LHCN-M2 (cell line): ENCODE measurements at places on chromosomes 7 and 10. TPM values are rescaled to one million over a fixed set of nuclear protein-coding genes. Genes with fewer than 3 reads are reported as not detected.

The ASB15 gene
- total RNA-seq, result not detected in 2 replicates

The SLIT1 gene
- total RNA-seq, result under 0.01 TPM in 1 of 2 replicates, not detected in the other

The GPRIN2 gene
- not detected in 2 replicates for total RNA-seq

The ASAH2B gene
- 2.9 and 3.3 TPM in 2 replicates for total RNA-seq

The CYP2E1 gene
- 0.52 and 1.1 TPM in 2 replicates for total RNA-seq

The IFIT1 gene
- total RNA-seq, result 33.3 and 70.9 TPM in 2 replicates

The SRRM3 gene
- 0.40 and 1.3 TPM in 2 replicates for total RNA-seq

GRCh38 chr10:13450069-13450468 is 78.7 kb downstream of the BEND7 start:
- DNase-seq, result peak; percentile 32

DNA sequence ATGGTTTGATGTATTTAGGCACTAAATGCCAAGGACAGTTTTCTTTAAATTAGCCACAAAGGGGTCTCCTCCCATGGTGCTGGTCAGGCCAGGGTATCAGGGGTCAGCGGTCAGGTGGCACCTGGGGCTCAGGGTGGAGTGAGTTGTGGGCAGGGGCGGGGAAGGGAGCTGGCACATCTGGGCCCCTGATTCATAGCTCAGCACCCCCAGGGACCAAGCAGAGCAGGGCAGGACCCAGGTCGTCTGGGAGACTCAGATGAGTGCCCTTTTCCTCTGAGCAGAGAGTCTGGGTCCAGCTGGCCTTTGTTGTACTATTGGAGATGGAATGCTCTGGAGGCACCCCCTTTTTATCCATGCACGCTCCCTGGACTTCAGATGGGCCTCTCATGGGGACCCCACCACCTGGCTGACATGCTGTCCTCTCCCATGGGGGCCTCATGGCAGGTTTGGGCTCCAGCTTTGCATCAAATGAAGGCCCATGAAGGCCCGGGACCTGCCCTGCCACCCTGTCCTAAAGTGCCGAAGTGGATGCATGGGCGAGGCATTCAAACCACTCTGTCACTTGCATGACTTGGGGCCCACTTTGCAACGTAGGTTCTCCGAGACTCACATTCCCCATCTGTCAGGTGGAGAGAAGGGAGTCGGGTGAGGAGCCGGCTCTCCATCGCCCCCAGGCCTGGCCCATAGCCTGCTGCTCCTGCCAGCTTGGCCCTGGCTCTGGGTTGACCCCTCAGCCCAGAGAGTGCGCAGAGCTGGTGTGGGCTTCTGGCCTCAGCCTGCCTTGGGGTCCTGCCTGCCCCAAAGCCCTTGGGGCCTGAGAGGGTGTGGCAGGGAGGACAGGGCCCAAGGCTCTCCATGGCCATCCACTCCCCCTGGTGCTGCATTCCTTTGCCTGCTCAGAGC is 66.4 kb downstream of the RAMP3 start:
- no peak for DNase-seq

GRCh38 chr7:151857412-151857811 is 19.5 kb downstream of the PRKAG2 start:
- DNase-seq, result no peak

DNA sequence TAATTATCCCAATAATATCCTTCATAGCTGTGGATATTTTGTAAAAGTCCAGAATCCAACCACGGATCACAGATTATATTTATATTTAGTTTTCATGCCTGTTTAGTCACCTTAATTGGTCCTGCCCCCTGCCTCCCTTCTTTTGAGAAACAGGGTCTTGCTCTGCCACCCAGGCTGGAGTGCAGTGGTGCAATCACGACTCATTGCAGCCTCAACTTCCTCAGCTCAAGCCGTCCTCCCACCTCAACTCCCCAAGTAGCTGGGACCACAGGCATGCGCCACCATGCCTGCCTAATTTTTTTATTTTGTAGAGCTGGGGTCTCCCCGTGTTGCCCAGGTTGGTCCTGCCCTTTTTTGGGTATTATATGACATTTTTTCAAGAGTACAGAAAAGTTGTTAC is 129.4 kb downstream of the KAT6B start:
- DNase-seq, result no peak

DNA sequence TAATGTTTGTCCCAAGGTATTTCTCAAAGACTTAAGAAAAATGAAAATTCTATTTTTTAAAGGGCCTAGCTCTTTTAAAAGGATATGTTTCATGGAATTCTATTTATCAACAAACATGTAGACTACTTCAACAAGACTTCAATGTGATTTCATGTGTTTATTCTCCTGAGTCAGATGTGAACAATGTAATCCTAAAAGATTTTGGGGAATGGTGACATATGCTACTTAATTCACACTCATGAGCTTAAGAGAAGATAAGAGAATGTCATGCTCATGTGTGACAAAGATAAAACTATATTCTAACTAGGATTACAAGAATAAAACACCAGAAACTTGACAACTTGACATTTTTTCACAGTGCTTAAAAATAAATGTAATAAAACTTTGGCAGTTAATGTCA is 127.5 kb downstream of the TES start:
- DNase-seq, result no peak

GRCh38 chr7:45601094-45601493 is 26.9 kb downstream of the ADCY1 start:
- no peak for DNase-seq

DNA sequence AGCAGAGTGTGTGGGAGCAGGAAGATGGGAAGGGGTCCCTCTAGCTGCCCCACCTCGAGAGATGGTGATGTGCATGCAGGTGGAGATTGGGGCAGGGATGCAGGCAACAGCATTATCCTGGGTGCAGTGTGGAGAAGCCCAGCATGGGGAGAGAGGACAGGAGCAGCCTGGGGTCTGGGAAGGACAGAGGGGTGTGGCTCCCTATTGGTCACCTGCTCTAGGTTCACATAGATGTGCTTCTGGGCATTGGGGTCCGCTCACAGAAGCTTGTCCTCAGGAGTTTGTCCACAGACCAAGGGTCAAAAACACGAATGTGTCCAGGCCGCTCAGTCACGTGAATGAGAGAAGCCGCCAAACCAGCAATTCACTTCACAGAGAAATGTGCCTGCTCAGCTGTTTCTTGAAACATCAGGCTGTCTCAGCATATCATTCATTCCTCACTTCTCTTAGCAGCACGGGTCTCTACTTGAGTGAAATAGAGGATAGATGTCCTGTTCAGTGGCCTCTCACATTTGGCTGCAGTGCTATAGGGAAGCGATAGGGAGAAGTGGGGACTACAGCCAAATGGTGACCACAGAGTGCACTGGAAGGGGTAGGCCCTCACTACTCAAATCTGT is 11.5 kb upstream of the SLC29A3 start:
- DNase-seq, result no peak

GRCh38 chr10:124640538-124641231 is 103.5 kb downstream of the FAM53B start:
- no peak for DNase-seq

- DNase-seq, result no peak
Observed at GRCh38 chr10:12269056-12269455, 73.1 kb downstream of the CDC123 start.

DNA sequence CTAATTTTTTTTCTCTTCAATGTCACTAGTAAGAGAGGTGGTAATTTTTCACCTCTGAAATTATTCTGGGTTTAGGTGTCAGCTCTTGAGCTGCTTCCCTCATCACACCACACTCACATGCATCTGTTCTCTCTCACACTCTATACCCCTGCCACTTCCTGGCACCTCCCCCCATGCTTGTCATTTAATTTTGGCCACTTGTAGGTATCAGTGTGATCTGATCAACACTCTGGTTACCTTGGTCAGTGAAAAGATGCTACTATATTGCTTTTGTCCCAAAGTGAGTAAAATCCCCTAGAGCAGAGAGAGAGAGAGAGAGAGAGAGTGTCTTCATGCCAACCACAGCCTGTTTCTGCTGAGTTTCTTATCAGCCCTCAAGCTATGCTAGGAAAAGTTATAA is 42.5 kb downstream of the STK17A start:
- peak; percentile 26 for DNase-seq

DNA sequence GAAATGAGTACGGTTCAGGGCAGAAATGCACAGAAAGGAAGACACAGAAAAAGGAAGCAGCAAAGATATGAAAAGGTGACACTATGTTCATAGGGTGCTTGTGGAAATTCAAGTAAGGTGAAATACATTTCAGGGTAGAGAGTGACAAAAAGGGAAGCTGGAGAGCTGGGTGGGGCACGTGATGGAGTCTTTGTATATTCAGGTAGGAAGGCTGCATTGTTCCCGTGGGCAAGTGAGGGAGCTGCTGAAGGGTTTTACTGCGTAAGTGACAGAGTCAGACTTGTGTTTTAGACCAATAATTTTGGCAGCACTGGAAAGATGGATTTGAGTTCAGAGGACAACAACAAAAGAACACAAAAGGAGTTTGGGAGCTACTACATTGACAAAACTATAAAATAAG is 35.3 kb upstream of the ANK3 start:
- no peak for DNase-seq

DNA sequence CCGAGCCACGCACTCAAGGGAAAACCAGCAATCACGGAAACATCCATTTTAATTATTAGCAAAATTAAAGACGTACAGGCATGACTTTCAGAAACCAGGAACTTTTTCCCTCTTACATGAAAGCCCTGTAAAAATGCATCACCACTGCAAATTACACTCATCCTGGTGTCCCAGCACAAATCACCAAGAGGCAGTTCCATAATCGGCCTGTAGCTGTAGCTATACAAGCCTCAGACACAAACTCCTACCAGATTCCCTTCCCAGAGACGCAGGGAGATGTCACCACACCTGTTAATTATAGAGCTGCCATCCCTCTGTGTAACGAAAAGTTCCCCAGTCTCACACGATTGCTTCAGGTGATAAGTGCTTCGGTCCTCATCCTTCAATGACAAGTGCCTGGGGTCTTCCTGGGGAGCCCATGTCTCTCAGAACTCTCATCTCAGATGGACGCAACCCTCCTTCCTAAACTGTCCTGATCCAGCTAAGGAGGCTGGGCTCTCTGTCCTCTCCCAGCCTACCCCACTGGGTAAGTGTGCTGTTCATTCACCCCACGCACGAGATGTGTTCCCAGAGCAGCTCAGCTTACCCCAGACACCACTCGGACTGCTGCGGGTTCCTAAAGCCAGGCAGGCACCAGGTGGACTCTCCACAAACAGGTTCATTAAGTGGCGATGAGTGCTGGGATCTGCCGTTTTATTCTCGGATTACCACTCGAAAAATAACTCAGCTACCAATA is 5.9 kb downstream of the FGFR2 start:
- no peak for DNase-seq

- DNase-seq, result peak; percentile 51
Observed at GRCh38 chr7:88184848-88185304, 35.0 kb downstream of the SRI start.

- no peak for DNase-seq
Observed at GRCh38 chr7:29243910-29244655, 49.5 kb downstream of the CHN2 start.

DNA sequence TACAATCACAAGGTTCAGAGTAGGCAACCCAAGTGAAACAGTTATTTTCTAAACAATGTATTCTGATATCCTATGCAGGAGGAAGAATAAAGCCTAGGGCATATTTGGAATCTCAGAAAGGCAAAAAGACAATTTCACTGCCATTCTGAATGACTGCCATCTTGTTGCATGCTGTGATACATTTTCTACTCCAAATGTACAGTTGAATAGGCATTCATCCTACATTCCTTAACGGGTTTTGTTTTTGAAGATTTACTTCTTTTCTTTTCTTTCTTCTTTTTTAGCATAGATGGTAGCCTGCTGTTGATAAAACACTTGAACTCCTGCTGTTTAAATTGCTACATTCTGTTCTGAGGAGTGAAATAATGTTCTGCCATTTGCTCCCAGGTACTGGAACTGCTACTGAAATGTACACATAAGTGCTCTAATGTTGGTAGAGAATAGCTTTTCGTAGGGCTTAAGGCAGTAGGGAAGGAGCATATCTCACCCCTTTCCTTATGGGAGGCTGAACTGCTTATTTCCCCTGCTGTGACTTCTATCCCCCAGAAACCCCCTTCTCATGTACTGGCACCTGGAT is 506.8 kb downstream of the DNAJB9 start:
- DNase-seq, result no peak

DNA sequence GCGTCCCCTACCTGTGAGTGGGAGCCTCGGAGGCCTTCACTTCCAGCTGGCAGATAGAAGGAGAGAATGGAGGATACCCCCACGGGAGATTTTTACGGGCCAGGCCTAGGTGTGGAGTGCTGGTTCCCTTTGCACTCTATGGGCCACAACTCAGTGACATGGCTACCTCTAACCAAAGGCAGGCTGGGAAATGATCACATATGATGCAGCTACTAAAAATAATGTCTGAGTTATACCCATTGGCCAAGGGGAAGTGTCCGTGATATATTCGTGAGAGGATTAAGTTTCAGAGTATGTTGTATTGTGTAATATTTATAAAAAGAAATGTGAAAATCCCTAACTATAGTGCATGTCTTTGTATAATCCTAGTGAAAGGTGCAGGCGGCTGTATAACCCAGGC is 13.5 kb upstream of the HIPK2 start:
- no peak for DNase-seq

DNA sequence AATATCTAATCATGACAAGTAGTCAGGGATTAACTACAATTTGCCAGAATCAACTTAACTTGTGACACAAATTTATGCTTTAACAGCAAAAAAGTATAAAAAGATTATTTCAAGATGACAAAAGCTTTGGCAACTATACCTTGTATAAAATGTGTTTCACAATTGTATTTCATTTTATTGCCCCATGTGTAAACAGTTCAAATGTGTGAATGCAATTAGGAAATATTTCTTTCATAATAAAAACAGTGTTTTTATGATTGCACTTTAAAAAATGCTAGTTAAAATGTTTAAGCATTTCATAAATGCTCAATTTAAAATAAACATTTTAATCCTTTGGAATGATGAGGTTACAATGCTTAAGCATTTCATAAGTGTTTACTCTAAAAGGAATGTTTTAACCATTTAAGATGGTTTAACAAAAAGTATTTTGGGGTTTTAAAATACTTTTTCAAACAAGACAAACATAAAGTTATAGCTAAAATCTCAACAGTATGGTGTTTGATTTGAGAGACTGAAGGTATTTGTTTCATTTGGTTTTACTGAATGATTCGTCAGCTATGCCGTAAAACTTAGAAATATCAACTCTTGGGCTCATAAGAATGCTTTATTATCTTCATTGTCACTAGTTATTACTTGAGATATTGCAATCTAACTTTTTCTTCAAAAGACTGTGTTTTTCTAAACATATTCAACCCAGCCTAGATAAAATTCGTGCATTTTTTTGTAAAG is 50.1 kb downstream of the SFTPD start:
- no peak for DNase-seq

DNA sequence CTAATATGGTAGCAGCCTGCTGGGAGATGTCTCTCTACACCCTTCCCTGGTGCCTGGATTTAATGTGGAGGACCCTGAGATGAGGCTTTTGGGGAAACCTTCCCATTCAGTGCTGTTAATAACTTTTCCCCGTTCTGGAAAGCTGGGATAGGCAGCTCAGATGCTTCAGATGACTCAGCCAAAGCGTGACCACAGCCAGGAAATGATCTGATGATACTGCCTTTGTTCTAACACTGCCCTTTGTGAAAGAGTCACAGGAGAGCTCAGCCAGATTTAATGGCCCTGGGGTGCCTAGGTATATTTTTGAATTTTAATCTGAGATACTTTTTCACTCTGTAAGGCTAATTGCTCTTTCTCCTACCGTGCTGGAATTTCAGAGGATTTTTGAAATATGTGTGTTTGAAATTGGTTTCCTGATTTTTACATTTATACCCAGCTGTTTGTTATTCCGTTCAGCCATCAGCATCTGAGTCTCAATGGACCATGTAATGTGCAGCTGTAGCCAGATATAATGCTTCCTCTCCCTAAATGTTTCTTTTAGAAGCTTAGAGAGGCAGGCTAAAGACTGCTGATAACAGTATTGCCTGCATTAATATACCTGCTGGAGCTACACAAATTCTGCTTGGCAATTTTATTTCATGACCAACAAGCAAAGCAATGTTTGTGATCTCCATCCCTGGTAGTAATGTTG is 17.8 kb downstream of the CELF2 start:
- DNase-seq, result peak; percentile 93
